ENCODE measurements at places on chromosomes 16 and 17.

- DNase-seq: no peak
These were observed 4.8 kb downstream of the IGFALS start for GRCh38 chr16:1788708-1789100.

- DNase-seq: no peak
These were observed 78.8 kb downstream of the CCDC182 start for GRCh38 chr17:57666201-57666870.

DNA sequence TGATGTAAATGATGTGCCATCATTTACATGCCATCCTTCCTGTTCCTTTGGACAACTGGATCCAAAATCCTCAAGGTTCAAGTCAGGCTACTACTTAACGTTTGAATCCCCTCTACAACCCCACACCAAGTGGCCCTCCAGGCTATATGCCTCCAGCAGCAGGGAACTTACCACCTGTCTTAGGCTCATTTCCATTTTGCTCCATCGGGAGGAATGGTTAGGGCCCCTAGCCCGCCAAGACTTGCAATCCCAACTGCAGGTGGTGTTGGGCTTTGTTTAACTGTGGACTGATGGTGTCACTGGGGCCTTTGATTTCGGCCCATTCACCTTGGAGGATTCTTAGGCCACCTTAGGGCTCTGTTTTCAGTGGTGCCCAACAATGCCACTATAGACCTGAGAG is 9.7 kb downstream of the HNF1B start:
- DNase-seq: no peak

- no peak for DNase-seq
These were observed at the start of gene KRT15 for GRCh38 chr17:41518789-41519449. Gene KRT15 (minus strand): TSS chr17:41518890. CDS start chr17:41518827, 63 bp downstream.

DNA sequence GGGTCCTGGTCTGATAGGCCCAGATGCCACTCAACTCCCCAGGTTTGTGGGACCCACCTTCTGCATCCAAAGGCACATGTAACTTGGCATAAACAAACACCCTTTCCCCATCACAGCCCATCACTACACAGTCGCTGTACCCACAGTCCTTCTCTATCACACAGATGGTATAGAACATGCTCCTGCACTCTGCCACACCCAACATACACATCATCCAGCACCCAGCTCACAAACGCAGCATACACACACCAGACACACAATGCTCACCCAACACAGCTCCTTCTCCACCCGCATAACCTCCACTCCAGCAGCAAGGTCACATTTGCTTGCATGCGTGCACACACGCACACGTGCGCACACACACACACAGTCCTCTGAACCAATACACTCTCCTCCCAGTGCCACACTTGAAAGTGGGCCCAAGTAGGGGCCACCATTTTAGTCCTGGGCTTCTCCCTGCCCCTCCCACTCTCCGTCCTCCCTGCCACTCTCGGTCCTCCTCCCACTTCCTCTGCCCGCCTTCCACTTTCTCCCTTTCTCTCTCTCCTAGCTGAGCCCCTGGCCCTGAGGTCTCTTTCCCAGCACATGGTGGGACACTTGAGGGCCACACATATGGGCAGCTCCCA is 8.5 kb upstream of the TMEM92 start:
- no peak for DNase-seq

GRCh38 chr16:28025631-28026030 is 37.9 kb downstream of the GSG1L start:
- DNase-seq: no peak

GRCh38 chr16:55734665-55735064 is 78.9 kb downstream of the SLC6A2 start:
- no peak for DNase-seq

- DNase-seq: no peak
These were observed 191.4 kb upstream of the SDK2 start for GRCh38 chr17:73835605-73836004.

DNA sequence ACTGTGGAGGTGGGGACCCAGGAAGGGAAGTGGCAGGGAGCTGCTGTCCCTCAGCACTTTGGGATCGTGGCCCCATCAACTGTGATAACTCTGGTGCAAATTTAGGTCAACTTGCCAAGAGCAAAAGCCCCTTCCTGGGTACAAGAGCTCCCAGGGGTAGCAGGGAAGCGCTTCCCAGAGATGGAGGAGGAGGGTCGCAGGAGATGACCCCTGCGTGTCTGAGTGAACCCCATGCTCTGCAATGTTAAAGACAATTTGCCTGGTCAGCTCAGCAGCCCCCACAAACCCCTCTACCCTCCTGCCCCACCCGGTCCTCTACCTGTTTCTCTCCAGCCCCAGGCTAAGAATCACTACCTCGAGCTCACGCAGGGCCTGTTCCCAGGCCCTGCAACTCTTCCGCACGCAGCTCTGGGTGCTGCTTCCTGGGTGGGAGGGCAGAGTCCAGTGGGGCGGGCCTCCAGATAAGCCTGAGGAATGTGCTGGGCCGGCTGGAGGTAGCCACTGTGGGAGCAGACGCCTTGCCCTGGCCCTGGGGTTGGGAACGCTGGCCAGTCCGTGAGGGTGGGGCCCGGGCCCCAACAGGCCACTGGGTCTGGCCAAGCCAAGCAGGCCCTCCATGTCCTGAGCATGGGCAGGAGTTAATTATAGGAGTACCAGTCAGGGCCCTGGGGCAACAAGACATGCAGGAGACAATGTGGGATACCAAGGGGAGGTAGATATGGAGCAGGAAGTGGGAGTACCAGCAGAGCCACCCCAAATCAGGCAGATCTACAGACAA is 6.1 kb downstream of the DOK4 start:
- DNase-seq: no peak

DNA sequence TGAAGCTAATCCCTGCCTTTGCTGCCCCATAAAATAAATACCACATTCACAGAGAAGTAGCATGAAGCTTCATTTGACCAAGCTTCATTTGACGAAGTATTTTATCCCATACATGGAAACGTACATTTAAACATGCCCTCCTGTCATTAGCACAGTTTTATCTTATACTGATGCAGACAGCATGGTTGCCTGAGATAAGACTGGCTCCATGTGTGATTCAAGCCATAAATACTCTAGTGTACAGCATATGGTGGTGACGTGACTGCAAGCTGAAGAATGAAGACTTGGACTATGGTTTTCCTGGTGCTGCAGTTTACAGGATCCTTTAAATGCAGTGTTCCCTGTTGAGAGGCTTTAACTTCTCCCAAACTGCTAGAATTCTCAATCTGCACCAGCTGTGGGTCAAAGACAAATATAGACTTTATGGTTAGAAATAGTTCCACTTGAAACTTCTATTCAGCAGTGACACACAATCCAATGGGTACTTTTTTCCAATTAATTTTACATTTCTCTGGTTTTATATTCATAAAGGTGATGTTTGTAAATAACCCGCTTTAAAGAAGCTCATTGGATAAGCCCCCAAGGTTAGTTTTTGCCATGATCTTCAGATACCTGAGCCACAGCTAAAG is 64.9 kb downstream of the CYB561 start:
- no peak for DNase-seq

DNA sequence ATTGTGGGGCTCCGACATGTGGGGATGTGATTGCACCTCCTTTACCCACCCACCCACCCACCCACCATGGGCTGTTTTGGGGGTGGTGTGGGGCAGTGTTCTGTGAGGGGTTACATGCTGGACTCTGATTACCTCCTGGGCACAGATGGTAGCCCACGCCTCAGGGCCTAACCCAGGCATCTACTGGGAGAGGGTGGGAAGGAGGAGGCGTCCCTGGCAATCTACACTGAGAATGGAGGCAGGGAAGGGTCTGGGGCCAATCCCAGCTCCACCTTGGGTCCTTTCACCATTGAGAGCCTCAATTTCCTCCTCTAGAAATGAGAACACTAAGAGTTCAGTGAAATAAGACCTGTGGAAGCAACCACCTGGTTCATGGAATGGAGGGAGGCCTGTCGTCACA is 11.7 kb upstream of the DOK4 start:
- DNase-seq: no peak

- no peak for DNase-seq
These were observed 39.4 kb upstream of the DHX8 start for GRCh38 chr17:43444223-43445008.

GRCh38 chr17:50146927-50147665 is 3.4 kb downstream of the PPP1R9B start:
- no peak for DNase-seq

DNA sequence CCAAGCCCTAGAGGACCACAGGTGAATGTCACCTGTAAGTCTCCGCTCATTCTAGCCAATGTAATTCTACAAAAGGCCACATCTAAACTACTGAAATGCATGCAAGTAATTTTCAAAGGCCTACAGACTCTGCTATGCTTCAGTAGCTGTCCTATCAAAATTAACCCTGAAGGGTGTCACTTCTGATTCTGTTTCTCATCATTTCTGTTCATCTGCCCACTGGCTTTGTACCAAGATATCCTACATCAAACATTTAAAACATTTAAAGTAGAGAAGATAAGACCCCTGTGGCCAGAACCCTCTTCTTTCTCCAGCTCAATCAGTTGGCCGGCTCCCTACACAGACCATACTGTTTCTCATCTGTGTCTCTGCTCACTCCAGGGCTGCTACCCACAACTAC is 21.5 kb downstream of the PHF12 start:
- DNase-seq: no peak

DNA sequence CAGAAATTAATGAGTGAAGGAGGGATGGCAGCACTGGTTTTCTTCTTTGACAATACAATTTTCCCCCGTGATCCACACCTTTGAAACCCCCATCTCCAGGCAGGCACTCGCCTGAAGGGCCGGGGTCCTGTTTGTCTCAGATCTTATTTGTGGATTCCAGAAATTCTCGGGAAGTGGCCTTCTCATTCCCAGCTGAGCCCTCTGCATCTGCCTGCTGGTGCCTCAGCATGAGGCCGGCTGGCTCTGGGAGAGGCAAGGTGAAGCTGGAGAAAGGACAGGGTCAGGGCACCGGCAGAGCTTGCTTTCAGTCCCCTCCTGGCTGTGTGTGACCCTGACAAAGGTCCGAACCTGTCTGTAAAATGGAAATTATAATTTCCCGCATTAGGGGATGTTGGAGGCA is 35.8 kb upstream of the C1QL1 start:
- DNase-seq: no peak
